ENCODE measurements at places on chromosomes 7 and 10.

DNA sequence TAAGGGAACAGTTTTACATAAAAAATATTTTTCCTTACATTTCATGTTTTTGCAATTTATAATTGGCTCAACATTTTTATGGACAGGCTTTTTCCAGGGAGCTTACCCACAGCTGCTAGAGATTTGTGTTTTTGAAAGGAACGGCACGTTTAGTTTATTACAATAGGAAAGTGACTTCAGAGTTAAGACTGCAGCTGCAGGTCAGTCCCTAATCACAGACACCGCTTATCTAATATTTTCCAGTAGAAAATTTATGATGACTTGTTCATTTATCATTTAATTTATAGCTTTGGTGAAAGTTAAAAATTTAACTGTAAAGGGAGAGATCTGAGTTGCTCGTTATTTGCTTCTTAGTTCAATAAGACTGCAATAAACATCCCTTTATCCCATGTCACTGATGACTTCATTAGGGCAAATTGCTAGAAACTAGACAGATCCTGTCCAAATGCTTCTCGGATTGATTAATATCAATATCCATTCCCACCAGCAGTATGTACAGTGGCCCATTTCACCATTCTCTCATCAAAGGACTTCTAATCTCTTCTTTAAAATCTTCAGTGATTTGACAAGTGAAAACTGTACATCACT is 97.0 kb upstream of the ODAD2 start:
- DNase-seq, result no peak

GRCh38 chr7:29236649-29237048 is 42.1 kb downstream of the CHN2 start:
- no peak for DNase-seq

DNA sequence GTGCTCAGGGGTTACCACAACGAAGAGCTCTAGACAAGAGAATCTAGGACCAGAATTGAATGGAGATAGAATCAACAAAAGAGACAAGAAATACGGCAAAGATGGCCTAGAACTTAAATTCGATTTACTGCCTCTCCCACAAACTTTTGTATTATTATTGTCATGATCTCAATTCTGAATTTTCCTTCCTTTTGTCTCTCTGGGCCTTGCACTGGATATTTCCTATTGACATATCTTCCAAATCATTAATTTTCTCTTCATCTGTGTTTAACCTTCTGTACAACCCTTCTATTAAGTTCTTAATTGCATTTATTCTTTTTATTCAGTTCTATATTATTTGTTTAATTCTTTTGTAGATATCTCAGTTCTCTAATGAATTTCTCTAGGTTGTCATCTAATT is 28.4 kb downstream of the VSTM4 start:
- DNase-seq, result no peak

GRCh38 chr7:122329145-122329802 is 24.7 kb upstream of the FEZF1 start:
- DNase-seq, result no peak

DNA sequence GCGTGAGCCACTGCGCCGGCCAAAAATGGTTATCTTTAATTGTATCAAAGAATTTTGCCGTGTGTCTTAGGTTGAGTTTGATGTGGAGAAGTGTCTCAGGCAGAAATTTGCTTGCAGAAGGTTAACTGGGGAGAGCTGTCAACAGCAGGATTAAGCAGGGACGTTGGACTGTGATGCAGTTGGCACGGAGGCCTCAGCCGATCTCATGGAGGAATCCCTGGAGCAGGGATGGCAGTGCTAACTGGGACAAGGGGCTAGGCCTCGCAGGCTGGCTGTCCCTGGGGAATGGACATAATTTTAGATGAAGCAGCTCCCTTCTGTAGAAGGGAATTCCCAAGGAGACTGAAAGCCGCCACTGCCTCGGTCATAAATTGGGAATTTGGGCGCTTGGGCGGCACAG is 12.3 kb upstream of the KIF5B start:
- no peak for DNase-seq
